ENCODE measurements at places on chromosomes 11 and 22.
A peak's percentile ranks its signal among the peaks of the same experiment; 100 is the strongest.

DNA sequence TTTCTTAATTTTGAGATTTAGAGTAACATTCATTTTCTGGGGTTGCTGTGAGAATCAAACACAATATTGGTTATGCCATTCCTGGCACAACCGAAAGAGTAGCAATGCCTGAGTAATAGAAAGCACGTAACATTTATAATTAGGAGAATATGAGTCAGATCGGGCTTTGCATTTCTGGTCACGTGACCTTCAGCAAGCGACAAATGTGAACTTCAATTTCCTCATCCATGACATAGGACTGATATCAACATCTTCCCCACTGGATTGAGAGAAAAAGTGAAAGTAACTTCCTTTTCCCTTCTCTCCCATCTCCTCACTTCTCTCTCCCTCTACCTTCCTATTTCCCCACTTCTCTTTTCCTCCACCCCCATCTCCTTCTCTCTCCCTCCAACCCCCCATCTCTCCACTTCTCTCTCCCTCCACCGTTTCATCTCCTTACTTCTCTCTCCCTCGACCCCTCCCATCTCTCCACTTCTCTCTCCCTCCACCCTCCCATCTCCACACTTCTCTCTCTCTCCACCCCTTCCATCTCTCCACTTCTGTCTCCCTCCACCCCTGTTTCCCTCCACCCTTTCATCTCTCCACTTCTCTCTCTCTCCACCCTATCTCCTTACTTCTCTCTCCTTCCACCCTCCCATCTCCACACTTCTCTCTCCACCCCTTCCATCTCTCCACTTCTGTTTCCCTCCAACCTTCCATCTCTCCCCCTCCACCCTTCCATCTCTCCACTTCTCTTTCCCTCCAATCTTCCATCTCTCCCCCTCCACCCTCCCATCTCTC, 33.5 kb upstream of the CAT start:
- no peak for DNase-seq

DNA sequence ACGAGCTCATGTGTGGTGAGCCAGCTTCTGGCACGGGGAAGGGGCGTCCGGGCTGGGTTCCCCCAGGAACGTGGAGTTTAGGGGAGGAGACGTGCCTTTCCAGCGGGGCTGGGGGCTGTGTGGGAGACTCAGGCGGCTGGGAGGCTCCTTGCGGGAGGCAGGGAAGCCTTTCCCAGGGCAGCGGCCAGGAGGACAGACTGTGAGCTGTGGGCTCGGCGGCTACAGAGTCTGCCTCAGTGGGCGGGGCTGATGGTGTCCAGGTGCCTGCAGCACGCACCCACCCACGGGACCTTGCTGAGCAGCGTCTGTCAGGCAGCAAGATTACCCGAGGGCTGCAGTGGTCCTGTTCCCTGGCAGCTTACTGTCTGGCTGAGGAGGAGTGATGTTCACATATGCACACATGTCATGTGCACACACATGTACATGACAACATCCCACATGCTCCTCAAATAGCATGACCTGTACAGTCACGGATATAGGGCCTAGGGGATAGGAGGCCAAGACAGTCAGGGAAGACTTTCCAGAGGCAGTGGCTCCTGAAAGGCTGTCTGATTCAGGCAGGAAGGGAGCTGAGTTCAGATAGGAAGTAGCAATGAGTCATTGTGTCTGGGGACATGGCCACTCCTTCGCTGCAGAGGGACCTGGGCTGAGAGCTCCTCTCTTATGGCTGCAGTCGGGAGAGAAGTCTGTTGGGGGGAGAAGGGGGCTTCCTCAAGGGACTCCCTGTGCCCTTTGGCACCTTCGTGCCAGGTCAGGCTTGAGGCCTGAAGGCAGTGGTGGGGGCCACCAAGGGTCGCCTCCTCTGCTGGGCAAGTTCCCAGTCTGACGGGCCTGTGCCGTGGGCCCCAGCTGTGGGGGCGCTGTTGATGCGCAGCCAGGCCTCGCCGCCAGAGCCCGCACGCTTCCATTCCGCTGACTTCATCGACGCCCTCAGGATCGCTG, 23.3 kb upstream of the PPP6R3 start:
- DNase-seq, result no peak

- DNase-seq, result no peak
Observed at GRCh38 chr11:84886344-84886743, 740.8 kb downstream of the DLG2 start.

DNA sequence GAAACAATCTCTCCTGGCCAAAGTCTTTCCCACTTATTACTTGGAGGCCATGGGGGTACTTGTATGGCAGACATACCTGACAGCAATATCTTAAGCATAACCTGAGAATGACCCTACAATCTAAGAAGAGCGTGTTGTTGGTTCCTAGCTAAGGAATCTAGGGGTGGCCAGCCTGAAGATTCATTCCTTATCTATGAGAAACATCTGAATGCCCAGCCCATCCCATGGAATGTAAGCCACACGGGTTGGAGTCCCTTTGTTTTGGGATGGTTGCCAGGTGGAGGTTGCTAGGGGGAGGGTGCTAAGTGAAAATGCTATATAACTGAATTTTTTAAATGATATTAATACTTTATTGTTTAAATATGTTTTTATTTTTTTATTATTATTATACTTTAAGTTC, 725.0 kb downstream of the ETS1 start:
- no peak for DNase-seq

DNA sequence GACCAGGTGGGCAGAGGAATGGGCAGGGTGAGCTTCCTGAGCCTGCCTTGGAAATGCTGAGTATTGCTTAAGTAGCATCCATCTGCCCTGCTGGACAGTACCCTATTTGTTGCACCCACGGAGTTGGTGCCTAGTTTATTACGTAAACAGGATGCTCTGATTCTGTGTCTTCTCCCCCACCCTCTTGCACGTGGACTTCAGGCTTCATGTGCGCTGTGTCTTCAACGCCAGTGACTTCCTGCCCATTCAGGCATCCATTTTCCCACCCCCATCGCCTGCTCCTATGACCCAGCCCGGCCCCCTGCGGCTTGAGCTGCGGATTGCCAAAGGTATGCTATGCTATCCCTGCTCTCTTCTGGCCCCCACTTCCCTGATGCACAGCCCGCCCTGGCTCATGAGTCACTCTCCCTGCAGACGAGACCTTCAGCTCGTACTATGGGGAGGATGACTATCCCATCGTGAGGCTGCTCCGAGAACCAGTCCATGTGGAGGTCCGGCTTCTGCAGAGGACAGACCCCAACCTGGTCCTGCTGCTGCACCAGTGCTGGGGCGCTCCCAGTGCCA, 5.7 kb downstream of the ZP1 start:
- peak; percentile 2 for DNase-seq

DNA sequence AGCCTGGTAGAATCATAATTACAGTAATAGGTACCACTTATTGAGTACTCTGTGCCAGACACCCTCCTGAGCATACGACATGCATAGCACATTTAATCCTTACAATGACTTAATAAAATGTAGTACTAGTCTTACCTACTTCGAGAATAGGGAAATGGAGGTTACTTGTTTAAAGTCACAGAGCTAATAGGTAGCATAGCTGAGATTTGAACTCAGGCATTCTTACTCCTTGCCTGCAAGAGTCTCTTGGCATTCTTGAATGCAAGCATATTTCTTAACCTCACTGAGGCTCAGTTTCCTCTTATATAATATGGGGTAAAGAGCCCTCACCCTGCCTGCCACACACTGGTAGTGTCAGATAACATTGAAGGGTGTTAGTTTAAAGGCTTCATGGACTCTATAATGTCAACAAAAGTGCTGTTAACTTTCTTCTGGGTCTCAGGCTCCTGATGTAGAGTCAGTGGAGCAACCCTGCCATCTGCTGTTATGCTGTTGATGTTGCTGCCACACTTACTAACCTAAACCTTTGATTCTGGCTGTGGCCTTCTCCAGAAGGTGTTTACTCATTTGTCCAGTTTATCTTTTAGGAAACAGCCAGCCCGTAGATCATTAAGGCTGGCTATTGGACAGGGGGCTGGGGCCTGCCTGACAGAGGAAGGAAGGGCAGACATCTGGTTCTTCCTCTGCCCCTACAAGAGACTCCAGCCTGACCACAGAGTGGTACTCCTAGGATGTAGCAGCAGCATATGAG, 18.9 kb downstream of the LIMK2 start:
- DNase-seq, result peak; percentile 38

Measured in DMS153 (cell line).